ENCODE measurements at places on chromosomes 1 and 21. TPM values are rescaled to one million over a fixed set of nuclear protein-coding genes. Genes with fewer than 3 reads are reported as not detected.

The CDC20 gene
- 50.9 TPM for total RNA-seq

The CFHR5 gene
- total RNA-seq = not detected

The GPR52 gene
- total RNA-seq = 0.93 TPM

The AK5 gene
- total RNA-seq = 4.0 TPM

The APOBEC4 gene
- not detected for total RNA-seq

GRCh38 chr1:44436401-44437106, 31.5 kb downstream of the RNF220 start:
- DNase-seq = no peak
